RCC 7860 (cell line): ENCODE measurements at places on chromosomes 4 and X.
A peak's percentile ranks its signal among the peaks of the same experiment; 100 is the strongest.

- DNase-seq, result no peak
Observed at GRCh38 chrX:81003491-81004185, 194.0 kb upstream of the BRWD3 start.

DNA sequence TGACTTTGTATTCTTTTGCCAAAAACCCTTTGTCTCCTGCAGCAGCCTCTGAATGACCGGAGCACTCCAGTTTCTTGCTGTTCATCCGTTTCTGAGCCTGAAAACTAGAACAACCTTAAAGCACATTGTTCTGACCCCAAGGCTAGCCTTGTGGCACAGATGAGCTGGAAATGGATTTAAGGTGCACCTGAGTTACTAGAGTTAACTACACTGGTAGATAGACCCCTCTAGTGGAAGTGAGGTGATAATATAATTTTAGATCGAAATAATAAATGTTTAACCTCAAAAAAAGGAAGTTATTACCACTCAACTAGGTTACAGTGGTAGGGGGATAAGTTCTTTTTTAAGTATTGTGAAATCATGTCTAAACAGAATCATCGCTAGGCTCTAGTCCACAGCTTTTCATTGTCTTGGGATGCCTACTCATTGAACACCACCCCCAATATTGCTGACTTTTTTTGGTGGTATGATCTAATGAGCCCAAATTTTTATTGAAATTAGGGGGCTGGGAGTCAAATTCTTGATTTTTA is 2.7 kb downstream of the PLS3 start:
- no peak for DNase-seq

- no peak for DNase-seq
Observed at GRCh38 chr4:94653095-94653649, 104.6 kb upstream of the BMPR1B start.

GRCh38 chr4:144902614-144903013 is 195.4 kb downstream of the ANAPC10 start:
- DNase-seq, result no peak

- DNase-seq, result no peak
Observed at GRCh38 chr4:107213880-107214279, 177.8 kb upstream of the DKK2 start.

- peak; percentile 51 for DNase-seq
Observed at GRCh38 chr4:176792326-176793059, at the start of gene VEGFC. Gene VEGFC, minus strand, starts transcription at chr4:176792922. Its CDS starts 611 bp downstream, at chr4:176792311.
